Activated gamma-delta T cell (primary cell): ENCODE measurements at places on chromosomes 1 and 21.

GRCh38 chr1:25747046-25747719 is 52.8 kb upstream of the SELENON start:
- no peak for DNase-seq

- no peak for DNase-seq
Measured at GRCh38 chr1:207838156-207839082, 72.5 kb downstream of the CD34 start.

DNA sequence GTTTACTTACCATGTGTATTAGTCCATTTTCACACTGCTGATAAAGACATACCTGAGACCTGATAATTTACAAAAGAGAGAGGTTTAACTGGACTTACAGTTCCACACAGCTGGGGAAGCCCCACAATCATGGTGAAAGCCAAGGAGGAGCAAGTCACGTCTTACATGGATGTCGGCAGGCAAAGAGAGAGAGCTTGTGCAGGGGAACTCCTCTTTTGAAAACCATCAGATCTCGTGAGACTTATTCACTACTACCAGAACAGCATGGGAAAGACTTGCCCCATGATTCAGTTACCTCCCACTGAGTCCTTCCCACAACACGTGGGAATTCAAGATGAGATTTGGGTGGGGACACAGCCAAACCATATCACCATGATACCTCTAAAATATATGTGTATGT is 39.3 kb upstream of the ERRFI1 start:
- DNase-seq = no peak

DNA sequence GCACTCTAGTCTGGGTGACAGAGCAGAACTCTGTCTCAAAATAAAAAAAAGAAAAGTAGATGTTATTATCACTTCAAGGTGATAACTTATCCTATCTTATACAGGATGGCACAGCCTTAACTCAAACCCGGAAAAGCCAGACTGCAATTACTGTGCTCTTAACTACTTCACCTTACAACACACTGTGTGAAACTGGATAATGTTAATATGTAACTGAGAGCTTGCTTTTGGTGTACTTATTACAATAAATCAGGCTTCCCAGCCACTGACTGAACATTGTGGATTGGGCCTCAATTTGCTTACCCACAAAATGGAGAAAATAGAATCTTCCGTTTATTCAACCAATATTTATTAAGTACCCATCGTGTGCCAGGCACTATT is 1.4 kb downstream of the ORC1 start:
- no peak for DNase-seq

DNA sequence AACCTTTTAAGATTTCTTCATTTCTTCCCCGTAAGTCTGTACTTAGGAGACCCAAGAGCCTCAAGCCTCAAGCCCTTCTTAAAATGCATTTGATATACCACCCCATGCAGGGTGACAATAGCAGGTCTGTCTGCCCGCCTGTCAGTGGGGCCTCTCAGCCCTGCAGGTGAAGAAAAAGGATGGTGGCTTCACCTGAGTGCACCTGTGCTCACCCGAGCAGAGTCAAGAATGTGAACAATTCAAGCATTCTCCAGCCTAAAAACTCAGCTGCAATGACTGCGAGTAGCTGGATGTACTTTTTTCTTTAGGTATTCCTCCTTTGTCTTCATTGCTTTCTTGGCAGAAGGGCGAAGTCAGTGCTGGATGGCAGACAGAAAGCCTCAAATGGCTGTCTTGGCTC is 203.3 kb downstream of the LMX1A start:
- no peak for DNase-seq

DNA sequence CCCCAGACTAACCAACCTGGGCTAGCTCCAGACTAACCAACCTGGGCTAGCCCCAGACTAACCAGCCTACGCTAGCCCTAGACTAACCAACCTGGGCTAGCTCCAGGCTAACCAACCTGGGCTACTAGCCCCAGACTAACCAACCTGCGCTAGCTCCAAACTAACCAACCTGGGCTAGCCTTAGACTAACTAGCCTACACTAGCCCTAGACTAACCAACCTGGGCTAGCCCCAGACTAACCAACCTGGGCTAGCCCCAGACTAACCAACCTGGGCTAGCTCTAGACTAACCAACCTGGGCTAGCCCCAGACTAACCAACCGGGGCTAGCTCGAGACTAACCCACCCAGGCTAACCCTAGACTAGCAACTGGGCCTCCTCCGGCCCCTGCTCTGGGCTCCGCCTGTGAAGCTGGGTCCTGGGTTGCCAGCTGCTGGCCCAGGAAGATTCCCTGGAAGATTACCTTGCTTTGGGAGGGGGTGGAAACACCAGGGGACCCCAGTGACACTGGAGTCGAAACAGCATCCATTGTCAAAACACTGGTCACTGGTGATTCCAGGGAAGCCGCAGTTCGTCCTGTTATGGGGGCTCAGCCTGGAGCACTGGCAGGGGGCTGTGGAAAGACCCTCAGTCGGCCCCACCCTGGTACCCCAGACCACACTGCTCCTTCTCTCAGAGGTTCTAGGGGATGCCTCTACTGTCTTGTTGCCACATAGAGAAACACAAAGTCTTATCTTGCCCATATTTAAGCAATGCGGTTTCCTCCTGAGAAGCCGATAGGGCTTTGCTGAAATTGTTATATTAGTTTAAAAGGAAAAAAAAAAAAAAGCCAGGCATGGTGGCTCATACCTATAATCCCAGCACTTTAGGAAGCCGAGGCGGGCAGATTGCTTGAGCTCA is 1.1 kb downstream of the TFF2 start:
- no peak for DNase-seq

GRCh38 chr1:19457607-19458006 is 27.7 kb downstream of the CAPZB start:
- no peak for DNase-seq

- no peak for DNase-seq
Measured at GRCh38 chr21:39125752-39126485, 57.3 kb downstream of the PSMG1 start.

DNA sequence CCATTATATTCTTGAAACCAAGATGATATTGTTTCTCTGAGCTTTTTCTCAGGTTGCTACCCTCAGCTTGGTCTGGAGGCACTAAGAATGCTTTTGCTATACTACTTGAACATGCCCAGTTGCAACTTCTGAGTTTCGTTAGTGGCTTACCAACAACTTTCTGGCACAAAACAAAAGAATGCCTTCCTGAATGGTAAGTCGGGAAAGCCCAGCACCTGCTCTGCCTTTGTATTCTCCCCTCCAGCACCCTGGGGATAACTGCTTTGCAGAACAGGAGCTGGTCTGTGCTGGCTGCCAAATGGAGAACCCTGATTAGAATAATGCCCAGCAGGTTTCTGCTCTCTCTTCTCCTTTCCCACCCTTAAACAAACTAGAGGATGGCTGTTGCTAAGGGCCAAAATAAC is 149.3 kb downstream of the TGFB2 start:
- no peak for DNase-seq

GRCh38 chr1:43238085-43238484 is 31.7 kb upstream of the TMEM125 start:
- no peak for DNase-seq

DNA sequence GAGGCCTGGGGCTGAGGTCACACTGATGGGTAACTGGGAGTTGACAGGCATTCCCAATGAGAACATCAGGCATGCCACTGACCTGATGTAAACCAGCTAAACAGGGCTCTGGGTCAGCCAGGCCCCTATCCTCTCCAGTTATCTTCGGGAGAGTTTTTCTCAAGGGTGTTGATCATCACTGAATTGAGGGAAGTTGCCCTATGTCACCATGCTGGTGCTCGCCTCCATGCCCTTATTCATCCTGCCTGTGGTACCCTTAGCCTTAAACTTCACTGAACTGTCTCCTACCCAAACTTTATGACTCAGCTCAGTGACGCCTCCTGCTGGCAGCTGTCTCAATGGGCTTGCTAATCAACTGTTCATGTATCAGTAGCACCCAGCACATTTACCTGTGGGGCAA is 80.7 kb upstream of the TNR start:
- DNase-seq = no peak
